ENCODE measurements at places on chromosomes 12 and 14.

DNA sequence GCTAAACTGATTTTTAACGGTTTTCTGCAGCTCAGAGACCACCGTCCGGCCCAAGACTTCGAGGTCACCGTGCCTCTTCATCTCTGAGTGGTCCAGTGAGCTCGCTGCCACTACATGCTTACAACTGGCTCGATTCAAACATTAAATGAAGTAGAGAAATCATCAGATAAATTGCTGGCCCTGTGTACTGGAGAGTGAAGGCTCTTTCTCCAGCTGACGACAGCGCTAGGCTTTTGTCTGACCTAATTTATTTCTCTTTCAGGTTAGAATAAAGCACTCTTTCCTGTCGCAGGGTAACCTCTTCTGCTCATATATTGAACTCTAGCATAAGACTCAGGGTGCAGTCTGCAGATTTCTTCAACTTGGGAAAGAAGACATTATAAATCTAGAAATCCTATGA, 6.4 kb downstream of the BCL11B start:
- DNase-seq: no peak

GRCh38 chr12:124754949-124755800, 108.5 kb downstream of the SCARB1 start:
- no peak for DNase-seq

DNA sequence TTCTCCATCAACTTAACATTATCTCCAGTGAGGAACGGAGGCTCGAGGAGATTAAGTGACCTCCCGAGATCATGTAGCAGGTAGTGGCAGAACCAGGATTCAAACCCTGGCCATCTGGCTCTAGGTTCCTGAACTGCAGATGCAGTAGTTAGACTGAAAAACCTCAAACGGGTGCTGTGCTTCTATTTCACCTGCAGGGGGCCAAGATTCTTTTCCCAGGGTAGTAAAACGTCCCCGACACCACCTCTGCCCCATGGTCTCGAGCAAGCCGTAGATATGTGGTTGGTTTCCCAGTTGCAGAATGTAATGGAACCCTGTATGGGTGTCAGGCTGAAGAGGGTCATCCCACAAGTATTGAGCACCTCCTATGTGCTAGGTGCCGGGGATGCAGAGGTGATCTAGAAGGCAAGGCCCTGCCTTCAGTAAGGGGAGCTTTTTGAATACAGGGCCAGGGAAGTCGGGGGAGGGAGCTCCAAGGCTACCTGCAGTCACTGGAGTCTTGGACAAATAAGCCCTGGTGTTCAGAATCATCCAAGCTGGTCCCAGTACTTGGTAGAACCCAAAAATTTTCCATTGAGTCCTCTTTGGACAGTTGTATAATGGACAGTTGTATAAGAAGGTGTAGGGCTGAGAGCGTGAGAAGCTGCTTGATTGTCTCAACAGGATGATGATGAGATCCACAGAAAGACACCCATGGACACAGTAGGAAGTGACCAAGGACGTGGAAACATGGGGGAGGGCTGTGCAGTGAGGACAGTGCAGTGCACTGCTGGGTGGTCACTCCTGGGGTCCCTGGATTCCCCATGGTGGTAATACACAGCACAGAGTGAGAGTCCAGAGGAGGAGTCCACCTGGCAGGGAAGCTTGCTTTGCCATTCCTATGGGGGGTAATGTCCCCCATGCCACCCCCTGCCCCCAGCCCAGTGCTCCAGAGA, 197.2 kb downstream of the CHST11 start:
- DNase-seq: peak; percentile 37

DNA sequence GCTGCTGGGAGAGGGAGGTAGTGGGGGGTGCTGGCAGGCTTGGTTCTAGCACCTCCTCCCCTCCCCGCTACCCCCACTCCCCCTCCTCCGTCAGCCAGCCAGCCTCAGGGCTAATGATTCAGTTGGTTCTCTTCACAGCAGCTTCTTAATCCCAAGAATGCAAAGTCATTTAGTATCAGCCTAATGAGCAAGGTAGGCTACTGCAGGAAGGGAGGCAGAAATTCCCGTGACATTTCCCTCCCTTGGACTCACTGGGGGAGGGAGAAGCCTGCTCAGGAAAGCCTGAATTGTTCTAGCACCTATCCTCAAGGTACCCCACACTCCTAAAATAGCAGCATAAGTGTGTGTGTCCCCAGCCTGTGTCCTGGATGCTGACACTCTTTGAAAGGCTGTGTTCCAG, 29.8 kb downstream of the ITPK1 start:
- no peak for DNase-seq

GRCh38 chr12:46332260-46332659, 40.3 kb downstream of the SLC38A2 start:
- DNase-seq: no peak

All from activated CD4-positive, alpha-beta T cell treated with anti-CD3 and anti-CD28 coated beads for 48 hours (primary cell).